ENCODE measurements at places on chromosomes 11 and 22. TPM values are rescaled to one million over a fixed set of nuclear protein-coding genes. Genes with fewer than 3 reads are reported as not detected.

Gene SPDYC
- total RNA-seq, result not detected

DNA sequence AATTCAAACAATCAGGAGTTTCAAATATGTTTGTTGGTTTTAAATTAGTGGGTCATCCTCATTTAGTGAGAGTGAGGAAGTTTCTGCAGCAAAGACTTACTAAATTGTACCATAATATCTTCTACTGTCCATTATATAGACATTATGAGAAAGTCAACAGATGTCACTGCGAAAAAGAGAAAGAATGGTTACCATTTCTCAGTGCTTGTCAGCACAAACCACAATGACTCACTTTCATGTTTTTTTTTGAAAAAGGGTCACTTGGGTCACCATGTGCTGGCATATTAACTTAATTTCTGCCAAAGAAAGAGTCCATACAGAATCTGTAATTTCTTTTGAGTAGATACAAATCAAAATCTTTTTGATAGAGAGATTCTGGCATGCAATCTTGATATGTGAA, 924.6 kb upstream of the FAT3 start:
- no peak for DNase-seq

GRCh38 chr11:33787076-33787475, 12.8 kb upstream of the FBXO3 start:
- no peak for DNase-seq

DNA sequence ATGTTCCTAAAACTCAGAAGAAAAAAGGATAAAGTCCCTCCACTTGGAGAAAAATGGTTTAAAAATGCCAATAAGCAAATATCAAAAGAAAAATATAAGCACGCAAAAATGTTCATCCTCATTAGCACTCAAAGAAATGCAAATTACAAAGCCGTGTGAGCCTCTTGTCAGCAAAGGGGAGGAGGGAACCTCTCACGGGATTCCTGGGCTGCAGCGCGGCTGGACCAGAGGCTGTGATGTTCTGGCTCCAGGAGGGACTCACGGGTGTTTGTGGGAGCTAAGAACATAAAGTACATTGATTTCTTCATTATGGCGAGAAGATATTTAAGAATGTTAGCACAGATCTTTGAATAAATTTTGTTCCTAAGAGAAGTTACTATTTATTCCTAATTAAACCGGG, 1451.2 kb downstream of the BRD1 start:
- DNase-seq, result no peak

Gene ENTHD1
- total RNA-seq, result not detected

Gene HEPHL1
- total RNA-seq, result not detected

Gene CNTF
- total RNA-seq, result 0.76 TPM

Gene KRTAP5-1
- total RNA-seq, result not detected

Gene CHRDL2
- total RNA-seq, result not detected

DNA sequence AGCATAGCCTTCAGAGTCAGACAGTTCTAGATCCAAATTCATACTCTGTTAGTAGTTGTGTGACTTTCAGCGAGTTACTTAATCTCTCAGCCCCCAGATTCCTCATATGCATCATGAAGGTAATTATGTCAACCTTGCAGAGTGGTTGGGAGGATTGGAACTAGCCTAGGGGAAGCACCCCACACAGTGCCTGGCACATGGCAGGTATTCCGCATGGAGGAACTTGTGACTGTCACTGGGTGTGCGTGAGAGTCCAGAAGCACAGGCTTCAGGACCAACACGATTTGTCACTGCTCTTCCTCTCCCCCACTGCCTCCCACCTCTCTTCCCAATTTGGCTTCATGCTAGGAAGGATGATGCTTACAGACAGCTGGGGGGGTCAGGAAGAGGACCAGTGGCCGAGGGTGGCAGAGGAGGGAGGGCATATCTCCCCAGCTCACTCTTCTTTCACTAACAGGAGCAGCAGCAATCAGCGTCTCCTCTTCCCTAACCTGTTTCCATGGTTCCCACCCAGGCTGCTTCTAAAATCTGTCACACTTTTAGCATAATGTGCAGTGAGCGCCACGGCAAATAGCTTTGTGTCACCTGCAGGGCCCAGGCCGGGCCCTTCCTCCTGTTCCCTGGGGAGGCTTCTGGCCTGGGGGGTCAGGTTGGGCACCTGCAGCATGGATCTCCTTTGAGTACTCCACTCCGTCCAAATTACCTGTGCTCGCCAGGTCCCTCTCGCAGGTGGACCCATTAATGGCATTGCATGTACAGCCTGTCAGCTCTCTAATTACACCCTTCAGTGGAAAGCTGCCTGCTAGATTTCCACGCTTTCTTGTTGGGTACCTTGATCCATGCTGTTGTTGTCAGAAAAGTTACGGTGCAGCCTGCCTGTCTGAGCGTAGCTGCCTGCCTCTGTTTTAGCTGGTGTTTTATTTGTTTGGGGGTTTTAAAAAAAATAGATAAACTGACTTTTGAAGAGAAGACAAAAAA, 400.4 kb downstream of the NXPE2 start:
- DNase-seq, result no peak
